ENCODE measurements at places on chromosomes 12 and 14.
A peak's percentile ranks its signal among the peaks of the same experiment; 100 is the strongest.

DNA sequence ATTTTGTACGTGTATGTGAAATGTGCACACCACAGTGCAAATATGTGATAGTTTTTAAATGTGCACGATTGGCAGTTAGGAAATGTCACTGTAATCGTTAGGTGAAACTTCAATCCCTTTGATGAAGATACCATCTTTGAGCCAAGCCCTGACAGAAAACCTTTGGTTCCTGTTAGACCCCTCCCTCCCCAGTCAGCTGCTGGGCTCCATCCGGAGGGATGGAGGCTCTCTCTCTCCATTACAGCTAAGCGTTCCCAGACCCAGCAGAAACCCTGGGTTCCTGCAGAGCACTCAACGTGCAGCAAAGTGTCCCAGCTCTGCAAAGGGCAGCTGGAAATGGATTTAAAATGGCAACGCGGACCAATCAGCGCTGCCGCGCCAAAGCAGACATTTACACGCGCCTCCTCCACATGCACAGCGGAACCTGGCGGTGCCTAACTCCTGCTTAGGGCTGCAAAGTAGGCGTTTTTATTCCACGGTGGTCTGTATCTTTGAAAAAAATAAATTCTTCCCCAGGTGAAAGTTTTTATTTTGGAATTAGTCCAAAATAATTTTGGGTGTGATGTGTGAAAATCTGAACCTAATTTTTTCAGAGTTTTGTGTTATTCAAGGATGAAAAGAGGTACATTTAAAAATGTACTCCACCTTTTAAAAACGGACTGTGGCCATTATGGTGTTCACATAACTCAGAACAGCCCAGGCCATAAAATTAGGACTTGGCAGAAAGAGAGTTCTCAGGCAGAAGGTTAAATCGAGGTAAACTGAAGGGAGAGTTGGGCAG is 1.4 kb upstream of the HMGA2 start:
- peak; percentile 41 for DNase-seq

- no peak for DNase-seq
Measured at GRCh38 chr14:77264466-77265186, 6.4 kb downstream of the NGB start.

DNA sequence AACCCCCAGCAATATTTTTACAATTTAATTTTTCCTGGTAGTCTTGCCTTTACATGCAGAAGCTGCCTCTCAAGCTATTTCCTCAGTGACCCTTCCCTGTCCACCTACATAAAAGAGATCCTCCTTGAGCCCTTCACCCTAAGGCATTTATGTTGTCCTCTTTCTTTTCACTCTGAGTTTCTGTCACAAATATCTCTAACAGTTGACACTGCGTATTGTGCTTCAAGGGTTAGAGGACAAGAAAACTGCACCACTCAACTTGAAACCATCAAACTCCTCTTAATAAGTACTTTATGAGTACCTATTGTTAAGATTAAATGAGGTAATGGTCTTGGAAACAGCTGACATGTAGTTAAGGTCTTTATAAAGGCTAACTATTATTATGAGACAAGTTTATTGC is 557.7 kb downstream of the TRHDE start:
- DNase-seq: no peak

GRCh38 chr12:127191129-127191528 is 1075.8 kb upstream of the TMEM132C start:
- no peak for DNase-seq

DNA sequence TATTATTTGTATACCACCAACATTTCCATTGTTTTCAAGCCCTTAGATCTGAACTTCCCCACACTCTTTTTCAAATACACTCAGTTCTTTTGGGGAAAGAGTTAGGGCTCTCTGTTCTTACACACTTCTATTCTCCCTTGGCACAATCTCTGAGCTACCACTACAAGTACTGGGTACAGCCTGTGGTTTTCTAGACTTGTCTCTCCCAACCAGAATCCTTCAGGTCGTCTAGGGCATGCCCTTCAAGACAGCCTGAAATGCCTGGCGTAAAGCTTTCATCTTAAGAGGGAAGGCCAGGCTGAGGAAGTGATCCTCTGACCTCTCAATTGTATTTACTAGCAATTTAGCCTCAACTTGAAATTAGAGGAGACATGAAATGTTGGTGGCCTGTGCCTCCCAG is 1442.0 kb downstream of the AACS start:
- DNase-seq: no peak

- no peak for DNase-seq
Measured at GRCh38 chr14:47346849-47347248, 328.6 kb downstream of the MDGA2 start.

DNA sequence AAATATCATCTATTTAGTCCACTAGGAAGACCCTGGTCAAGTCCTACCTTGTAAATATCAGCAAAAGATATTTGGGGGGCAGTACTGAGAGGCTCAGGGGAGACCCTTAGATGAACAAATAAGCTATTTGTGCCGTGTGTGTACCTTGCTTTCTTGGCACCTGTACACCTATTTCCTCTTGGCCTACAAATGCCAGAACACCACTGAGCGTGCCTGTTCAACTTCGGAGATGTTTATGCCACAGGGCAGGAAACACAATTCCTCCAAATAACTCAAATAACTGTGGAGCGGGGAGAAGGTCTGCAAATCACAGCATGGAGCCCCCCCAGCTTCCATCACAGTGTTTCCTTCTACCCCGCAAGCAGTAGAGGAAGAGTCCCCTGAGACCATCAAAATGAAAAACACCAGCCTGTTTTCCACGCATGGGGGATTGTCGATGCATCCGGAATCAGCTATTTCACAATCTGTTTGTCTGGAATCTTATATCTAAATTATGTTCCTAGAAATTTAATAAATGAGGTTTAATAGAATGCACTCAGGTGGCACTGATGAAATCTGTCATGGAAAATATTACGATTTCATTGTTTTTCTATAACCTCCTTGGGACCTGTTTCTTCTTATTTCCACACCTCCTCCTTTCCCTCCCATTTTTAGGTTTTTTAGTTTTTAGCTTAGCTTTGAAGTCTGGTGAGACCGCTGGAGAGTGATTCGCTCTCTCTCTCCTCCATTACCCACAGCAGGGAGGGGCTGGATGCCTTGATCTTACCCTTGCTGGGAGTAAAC is 254.0 kb upstream of the SRRM4 start:
- no peak for DNase-seq

- DNase-seq: no peak
Measured at GRCh38 chr12:124554429-124555029, 12.9 kb downstream of the NCOR2 start.

DNA sequence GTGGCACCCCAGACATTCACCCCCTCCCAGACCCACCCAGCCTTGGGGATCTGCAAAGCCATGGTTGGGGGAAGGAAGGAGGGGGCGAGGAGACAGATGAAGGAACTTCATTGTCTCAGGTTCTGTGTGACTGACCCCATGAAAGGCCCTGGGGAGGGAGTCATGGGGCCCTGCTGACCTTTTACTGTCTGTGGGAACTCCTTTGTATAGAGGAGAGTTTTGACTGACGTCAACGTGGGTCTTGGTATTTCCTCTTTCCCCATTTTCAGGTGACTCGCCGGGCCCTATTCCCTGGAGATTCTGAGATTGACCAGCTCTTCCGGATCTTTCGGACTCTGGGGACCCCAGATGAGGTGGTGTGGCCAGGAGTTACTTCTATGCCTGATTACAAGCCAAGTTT is 3.1 kb upstream of the RAB5B start:
- DNase-seq: no peak

DNA sequence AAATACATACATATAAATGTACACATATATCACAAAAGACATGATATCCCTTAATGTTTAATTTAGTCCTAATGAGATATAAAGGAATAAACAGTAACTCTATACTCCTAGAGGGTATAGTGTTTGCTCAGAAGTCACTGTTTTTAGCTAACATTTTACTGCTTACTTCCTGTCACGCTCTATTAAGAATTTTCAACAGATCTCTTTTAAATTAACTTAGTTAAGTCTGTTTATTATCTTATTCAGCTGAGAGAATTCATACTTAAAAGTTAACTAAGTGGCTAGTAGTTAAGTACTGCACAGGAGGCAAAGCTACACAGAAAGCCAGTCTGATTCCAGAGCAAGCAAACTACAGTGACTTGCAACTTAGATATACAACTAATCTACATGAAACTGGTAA is 39.9 kb downstream of the GXYLT1 start:
- DNase-seq: no peak

- no peak for DNase-seq
Measured at GRCh38 chr12:12520273-12520672, 42.4 kb downstream of the DUSP16 start.

- no peak for DNase-seq
Measured at GRCh38 chr12:78880078-78880477, 15.5 kb downstream of the SYT1 start.

- DNase-seq: no peak
Measured at GRCh38 chr12:125083072-125083471, 17.8 kb downstream of the AACS start.

DNA sequence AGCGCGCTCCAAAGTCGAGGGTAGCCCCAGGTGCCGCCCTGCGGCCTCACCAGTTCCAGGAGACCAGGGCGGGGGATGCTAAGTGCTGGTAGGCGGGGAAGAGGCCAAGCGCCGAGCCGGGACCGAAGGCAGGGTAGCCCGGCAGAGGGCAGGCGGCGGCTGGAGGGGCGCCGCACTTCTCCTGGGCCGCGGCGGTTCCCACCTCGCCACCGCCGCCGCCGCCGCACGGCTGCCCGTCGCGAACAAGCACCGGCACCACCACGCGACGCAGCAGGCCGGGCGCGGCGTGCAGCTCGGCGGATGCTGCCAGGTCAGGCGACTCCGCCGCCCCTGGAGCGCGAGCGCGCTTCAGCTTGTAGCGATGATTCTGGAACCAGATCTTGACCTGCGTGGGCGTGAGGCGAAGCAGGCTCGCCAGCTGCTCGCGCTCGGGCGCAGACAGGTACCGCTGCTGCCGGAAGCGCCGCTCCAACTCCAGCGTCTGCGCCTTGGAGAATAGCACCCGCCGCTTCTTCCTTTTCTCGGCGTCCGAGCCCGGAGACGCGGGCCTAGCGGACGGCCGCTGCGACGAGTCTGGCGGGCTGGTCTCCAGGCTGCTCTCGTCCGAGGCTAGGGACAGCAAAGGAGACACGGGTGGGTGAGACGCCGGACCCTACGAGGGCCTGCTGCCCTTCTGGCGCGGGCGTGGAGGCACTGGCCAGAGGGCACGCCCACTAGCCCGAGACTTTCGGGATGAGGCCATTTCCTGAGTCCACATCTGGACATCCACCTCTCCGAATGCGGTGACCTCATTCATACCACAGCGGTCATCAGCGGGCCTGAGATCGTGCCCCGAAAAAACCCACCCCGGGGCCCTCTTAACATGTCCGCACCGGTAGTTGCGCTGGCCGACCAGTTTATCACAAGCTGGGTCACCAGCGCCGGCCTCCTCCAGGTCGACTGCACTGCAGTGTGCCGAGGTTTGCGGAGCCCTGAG is 1.3 kb downstream of the NKX2-8 start:
- peak; percentile 35 for DNase-seq

DNA sequence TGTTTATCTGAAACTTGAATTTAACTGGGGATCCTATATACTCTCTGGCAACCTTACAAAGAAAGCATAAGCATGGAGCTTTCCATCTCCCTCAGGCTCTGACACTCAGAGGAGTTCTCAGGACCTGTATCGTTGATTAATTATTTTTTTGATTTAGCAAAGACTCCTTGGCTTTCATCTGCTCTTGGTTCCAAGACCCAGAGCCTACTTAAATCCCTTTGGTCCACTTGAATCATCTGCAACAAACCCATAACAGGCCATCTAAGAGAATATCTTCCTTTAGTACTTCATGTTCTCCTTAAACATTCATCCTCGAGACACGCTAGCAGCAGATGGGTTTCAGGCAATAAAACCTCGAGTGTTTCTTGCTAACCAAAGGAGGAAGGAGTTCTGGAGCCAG is 85.4 kb downstream of the ZFP36L1 start:
- DNase-seq: no peak

GRCh38 chr12:100141666-100141997 is 1.0 kb downstream of the BLTP3B start:
- no peak for DNase-seq

DNA sequence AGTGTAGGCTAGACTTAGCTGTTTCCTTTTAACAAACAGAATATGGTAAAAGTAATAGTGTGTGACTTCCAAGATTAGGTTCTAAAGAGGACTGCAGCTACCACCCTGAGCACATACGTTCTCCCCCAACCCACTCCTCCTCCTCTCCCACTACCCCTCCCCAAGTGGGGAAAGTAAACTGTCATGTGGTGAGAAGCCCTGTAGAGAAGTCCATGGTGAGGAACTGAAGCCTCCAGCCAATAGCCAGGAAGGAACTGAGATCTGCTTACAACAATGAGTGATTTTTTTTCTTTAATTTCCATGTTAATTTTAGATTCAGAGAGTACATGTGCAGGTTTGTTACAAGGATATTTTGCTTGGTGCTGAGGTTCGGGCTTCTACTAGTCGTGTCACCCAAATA is 57.0 kb upstream of the EGLN3 start:
- no peak for DNase-seq

DNA sequence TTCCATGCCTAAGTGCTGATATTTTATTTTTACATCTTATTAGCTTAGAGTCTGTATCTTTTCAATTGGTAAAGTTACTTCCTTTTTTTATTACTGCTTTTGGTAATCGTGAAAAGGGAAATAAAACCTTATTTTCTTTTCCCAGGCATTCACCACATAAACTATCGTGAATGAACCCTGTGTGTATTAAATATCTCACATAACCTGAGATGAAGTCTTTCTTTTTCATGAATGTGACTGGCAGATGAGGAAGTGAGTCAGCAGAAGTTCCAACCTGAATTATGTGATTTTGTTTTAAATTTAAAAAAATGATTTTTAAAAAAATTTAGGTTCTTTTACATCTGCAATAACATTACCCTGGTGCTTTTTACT is 26.0 kb downstream of the MYBPC1 start:
- no peak for DNase-seq

GRCh38 chr12:12721176-12721751 is 4.1 kb downstream of the CDKN1B start:
- DNase-seq: no peak

DNA sequence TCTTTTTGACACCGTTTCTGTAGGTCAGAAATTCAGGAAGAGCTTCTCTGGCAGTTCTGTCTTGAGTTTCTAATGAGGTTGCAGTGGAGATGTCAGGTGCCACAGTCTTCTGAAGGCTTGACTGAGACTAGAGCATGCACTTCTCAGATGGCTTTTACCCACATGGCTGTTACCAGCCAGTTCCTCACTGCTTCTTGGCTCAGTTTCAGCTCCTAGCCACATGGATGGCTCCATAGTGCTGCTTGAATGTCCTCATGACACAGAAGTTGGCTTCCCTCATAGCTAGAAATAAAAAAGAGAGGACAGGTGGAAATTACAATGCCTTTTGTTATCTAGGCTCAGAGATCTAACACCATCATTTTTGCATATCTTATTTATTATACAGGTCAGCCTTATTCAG is 38.1 kb upstream of the SLC2A13 start:
- DNase-seq: no peak

- DNase-seq: no peak
Measured at GRCh38 chr12:32455607-32456071, 56.3 kb downstream of the FGD4 start.

DNA sequence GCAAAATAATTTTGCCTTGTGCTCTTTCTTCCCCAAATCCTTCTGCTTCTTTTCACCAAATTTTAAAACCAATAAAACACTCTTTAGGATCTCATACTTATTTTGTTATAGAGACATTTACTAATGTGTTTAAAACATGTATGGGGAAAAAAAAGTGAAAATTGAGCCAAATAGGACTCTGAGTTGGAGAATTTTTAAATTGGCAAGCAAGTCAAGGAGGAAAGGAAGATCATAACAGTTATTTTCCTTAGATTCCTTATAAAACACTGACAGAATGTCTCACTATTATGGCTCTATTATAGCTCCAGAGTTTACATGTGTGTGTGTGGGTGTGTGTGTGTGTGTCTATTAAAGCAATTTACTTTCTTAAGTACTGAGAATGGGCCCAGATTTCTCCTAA is 220.5 kb downstream of the SLC6A15 start:
- no peak for DNase-seq

Measured in Right ventricle myocardium superior (tissue), 1 donor.